ENCODE measurements at places on chromosomes 3 and 15.

DNA sequence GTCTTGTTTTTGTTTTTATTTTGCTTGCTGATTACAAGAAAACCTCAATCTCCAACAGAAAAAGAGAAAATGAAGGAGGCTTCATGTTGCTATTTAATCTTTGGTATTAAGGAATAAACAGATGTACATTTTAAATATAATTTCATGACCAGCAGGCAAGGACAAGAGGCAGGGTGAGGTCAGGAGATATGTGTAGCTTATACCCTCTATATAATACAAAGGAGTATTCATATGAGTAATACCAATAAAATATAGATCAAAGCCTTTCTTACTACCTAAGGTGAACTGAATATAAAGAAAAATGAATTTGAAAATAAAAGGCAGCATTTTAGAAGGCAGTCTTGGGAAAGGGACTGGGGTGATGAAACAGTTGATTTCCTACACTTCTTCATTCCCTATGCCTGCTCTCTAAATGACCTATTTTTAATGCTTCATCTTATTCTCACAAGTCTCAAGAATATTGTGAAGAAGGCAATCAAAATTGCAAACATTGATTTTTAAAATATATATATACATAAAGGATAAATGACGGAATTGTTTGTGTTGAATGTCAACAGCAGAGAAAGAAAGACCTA lies 8.6 kb upstream of the CBLB start:
- DNase-seq, result no peak

DNA sequence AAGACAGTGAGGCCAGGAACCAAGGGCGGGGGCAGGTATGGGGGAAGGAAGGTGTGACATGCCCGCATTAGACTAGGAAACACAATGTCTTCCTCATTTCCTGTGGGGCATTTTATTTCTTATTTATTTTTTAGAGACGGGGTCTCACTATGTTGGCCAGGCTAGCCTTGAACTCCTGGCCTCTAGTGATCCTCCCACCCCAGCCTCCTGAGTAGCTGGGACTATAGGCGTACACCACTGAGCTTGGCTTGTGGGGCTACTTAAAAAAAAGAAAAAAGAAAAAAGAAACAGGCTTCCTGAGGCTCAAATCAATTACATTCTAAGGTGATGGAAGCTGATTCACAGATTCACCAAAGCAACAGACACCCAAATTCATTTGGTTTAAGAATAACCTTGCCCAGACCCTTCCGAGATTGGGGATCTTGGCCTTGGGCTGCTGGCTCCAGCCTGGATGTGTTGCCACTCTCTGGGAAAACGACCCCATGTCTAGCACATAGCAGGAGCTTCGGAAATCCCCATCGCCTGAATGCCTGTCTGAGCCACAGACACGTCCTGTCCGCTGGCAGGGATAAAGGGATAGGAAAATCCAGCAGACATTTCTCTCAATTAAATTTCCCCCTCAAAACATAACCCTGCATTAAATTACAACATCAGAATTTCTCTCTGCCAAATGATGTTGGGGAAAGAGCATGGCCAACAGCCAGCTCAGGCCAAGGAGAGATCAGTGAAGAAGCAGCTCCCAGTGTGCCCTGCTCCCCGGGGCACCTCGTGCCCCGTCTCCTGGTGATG lies 13.0 kb downstream of the CPN2 start:
- DNase-seq, result no peak

DNA sequence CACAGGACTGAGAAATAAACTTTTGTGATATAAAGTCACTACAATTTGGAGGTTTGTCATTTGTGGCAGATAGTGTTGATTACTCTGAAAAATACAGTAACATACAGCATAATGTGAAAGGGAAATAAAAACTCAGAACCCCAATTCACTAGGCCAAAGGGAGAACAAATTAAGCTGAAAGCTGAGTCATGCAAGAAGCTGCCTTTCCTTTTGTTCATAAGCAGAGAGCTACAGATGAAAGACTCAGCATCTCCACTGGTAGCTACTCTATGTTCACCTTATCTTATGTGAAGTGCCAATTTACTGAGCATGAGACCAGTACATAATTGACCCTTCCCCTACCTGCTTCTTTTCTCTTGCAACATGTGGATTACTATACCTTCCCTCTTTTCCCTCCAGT lies 19.3 kb upstream of the SLTM start:
- DNase-seq, result no peak

DNA sequence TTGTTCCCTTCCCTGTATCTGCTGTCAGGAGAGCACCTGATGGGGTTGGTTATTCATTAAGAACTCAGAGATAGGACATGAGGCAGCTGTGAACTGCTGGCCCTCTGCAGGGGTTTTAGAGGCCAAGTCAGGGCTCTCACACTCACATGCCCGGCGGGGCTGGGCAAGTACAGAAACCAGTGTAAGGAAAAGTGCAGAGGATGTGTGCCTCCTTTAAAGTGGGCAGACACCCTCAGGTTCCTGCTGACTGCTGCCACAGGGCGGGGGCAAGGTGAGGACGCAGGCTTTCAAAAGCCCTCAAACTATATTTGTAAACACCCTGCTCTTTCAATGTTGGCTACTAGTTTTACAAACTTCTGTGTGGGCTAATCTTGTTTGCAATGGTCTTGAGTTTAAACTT lies 22.4 kb downstream of the CXCR6 start:
- no peak for DNase-seq

GRCh38 chr3:135528413-135529015 lies 437.0 kb upstream of the PPP2R3A start:
- DNase-seq, result no peak

- DNase-seq, result no peak
Observed at GRCh38 chr15:52318729-52319500, 23.3 kb upstream of the MYO5C start.

GRCh38 chr3:54760201-54760600 lies 167.7 kb downstream of the LRTM1 start:
- DNase-seq, result no peak

GRCh38 chr3:186259612-186260383 lies 102.2 kb downstream of the DGKG start:
- DNase-seq, result peak; percentile 21
